Right ventricle myocardium superior (tissue), 1 donor: ENCODE measurements at places on chromosomes 3 and 15. TPM values are rescaled to one million over a fixed set of nuclear protein-coding genes. Genes with fewer than 3 reads are reported as not detected.

MRPL46 gene
- total RNA-seq, result 68.5 TPM

DTWD1 gene
- total RNA-seq, result 22.8 TPM

GOLGA8K gene
- 0.70 TPM for total RNA-seq

CRYBG3 gene
- 18.6 TPM for total RNA-seq

SLC12A6 gene
- 24.9 TPM for total RNA-seq

- DNase-seq, result no peak
Measured at GRCh38 chr3:40086890-40087883, 222.3 kb upstream of the EIF1B start.

DNA sequence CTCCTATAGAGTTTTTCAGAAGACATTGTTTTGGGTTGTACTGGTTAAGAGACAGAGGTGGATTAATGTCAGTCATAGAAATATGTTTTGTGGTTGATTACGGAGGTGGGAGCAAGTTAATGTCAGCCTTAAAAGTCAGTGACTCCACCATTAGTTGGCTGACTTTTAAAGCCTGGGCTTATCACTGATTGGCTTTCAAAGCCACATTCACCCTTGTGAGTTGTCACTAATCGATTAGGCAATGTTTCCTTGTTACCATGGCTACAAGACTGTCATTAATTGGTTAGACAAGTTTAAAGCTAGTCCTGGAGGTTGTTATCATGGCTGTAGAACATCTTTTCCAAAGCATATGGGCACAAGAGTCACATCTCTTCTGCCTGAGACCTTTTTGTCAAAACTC is 73.0 kb downstream of the NEO1 start:
- DNase-seq, result no peak

DNA sequence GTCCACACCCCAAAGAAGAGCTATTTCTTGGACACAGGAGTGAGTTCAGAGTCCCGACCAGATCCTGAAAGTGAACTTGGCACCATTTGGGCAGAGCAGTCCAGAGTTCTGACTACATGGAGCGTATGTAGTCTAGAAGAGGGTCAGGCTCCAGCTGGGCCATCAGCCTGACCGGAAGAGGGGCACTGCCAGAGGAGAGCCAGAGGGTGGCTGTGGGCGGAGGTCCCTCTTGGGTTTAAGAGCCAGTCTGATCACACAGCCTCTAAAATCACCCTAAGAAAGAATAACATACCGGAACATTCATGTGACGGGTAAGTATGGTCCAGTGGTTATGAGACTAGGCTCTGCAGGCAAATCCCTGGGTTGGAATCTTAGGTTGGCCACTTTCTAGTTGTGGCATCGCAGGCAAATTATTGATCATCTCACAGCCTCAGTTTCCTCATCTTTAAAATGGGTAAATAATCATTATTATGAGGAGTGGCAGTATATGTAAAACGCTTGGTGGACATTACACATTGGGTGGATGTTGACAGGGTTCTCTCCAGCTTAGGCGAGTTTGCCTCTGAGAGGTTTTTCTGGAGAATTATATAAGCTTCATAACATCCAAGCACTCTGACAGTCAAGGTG is 2.1 kb upstream of the RAP2B start:
- DNase-seq, result no peak

GRCh38 chr3:171178714-171179113 is 152.2 kb upstream of the SLC2A2 start:
- no peak for DNase-seq

DNA sequence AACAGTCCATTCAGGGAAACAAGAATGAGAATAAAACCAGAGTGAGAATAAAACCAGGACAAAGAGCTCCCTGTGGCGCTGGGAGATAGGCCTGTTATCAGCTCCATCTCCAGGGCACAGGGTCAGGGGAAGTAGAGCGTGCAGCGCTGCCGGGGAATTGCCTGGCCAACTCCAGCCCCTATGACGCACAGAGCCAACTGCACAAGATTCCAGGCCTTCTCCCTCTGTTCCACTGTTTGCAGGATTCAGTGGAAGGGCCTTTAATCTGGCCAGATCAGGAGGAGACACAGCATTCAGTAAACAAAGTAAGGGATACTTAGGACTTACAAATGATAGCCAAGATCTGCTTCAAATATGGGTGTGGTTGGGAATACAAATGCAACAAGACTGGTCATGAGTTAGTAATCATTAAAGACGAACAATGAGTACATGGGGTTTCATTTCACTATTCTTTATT is 49.4 kb downstream of the ITGB5 start:
- DNase-seq, result peak; percentile 75

- no peak for DNase-seq
Measured at GRCh38 chr3:171001957-171002694, 24.4 kb downstream of the SLC2A2 start.

GRCh38 chr15:94253742-94254141 is 22.4 kb downstream of the MCTP2 start:
- DNase-seq, result no peak

GRCh38 chr3:193559100-193559499 is 4.4 kb upstream of the ATP13A4 start:
- DNase-seq, result no peak

DNA sequence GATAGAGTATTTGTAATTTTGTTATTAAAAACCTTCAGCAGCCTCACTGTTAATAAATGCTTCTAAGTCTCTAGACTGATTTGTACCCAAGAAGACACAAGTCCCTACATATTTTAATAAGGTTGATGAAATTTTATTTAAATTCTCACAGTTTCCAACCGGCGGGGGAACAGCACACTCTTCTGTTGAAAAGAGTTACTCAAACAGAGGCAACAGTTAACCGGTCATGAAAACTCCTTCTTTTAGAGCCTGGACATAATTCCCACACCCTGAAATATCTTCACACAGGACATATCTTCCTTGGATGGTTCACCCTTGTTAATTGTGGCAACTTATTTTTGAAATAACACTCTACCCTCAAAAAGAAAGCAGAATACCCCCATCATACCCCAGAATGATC is 278.8 kb downstream of the FOXP1 start:
- DNase-seq, result no peak

DNA sequence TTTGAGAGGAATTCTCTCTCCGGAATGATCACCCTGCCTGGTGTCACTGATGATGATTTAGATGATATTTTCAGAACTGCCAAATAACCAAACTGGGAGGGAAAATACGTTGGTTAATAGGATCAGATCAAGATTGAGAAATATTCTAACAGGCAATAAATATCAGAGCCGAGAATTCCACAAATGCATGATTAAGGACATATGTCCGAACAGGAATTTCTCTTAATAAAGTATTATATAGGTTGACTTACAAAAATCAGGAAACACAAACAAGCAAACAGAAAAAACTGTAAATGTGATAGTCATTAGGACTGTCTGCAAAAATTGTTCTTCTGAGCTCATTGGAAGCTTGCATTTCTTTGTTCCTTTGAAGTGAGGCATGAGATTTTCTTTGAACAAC is 75.1 kb upstream of the PHLDB2 start:
- DNase-seq, result no peak

DNA sequence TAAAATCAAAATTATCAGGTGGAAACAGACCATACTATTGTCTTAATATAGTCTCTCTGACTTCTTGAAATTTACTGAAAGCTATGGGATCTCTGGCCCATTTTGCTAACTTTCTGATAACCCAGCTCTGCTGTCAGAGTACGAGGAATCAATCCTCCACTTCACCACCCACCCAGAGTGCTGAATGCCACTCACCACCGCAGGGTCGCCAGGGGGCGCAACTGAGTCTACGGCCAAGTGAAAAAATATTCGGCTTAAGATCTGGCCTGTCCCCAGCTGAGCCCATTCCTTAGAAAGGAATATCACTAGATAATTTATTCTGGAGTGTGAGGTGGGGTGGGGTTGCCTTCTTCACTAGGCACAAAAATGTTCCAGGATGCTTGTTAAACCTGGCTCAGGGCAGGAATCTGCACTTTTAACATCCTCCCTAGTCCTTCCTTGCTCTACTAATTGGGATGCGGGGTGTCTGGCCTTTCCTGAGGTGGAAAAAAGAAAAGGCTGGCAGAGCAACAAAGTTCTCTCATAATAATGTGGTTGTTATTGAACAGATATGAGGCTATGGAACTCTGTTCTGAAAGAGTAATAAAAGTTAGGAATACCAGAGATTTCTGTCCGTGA is 520.6 kb downstream of the MFSD1 start:
- DNase-seq, result peak; percentile 62

DNA sequence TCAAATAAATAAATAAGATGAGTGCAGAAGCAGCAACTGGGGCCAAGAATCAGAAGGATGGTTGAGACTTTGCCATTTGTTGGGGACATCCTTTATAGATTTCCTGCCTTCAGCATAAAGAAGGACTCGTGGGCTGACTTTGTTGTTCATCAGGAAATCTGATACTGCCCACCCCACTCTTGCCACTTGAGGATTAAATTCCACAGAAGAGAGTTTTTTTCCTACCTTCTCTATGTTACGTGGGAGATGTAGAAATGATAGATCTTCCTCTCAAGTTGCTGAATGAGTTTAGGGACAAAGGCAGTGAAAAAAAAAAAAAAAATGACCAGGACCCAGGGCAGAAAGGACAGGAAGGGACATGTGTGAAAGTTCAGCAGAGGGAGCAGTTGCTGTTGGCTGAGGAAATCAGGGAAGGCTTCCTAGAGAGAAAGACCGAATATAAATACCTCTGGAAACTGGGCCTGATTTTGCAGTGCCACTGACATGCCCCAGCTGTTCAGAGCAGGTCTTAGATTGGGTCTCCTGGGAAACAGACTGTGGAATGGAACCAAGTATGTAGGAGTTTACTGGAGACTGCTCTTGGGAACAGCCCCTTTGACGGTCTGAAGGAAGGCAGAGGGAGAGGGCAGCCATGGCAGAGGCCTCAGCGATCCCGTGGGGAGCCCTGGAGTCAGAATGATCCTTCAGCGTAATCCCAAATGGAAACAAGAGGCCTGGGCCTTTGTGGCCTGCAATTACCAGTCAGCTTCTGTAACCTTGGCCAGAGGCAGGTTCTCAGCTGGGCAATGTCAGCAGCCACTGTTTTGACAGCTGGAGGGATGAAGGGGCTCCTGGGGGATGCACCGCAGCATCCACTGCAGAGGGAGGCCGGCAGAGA is 50.9 kb downstream of the C3orf20 start:
- peak; percentile 69 for DNase-seq

DNA sequence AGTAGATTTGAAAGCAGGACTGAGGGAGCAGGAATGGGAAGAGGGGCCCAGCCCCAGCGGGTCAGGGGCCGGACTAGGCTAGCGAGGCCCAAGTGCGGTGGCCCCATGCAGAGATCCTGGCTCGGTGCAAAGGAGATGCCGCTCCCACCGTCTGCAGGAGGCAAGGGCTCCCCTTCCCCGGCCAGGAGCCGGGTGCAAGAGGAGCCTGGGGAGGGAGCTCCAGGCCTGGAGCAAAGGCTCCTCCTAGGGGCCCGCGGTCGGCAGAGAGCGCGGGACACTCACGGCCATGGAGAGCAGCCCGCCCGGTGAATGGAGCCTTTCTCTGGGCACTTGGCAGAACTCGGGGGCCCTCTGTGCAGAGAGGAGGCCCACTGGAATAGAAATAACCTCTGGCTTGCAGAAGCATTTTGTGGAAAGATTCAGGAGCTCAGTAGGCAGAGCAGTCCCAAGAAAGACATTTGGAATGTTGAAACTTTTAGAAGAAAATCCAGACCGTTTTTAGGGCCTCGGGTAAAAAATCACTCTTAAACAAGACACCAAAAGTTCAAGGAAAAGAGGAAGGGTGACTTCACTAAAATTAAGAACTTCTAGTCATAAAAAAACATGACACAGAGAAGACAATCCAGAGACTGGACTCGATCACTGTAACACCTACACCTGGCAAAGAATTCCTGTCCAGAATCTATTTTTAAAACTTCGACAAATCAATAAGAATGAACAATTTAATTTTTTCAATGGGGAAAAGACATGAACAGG is 43.0 kb upstream of the USP3 start:
- no peak for DNase-seq

DNA sequence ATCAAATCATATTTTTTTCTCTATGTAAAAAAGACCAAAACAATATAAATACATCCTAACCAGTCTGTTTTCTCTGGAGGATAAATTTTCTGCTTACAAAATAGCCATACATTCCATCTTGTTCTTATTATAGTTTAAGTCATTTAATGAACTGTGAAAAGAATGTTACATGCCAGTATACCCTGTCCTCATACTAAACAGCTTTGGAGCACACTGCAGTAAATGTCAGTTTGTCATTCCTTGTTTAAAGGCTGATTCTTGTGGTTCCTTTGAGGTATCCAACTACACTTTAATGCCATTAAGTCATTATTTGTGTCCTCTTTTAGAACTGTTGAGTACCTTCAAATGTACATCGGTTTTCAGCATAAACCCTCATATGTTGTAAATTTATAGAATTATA is 52.7 kb upstream of the DCBLD2 start:
- DNase-seq, result no peak

GRCh38 chr3:174951034-174951433 is 91.9 kb downstream of the NAALADL2 start:
- DNase-seq, result no peak

DNA sequence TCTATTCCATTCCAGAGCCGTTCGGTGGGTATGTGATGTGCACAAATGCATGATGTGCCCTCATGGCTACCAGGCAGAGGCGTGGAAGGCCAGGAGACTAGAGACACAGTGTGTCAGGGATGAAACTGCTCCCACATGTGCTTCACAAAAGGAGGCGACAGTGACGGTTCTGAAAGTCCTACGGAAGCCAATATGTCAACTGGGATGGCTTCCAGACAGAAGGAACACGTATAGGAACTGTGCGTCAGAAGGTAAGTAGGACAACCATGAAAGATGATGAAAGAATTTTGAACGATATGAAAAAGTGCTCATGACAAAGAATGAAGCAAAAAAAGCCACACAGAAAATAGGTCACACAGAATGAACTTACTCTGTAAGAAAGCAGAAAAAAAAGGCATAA is 34.1 kb downstream of the GLB1 start:
- no peak for DNase-seq
